Activated T-helper 1 cell treated with anti-CD3 and anti-CD28 coated beads, Interleukin-12 subunit alpha, Interleukin-12 subunit beta, Interleukin-2, Interleukin-4 antibody, amounts not matched to agents 30 ng/mL and 10 ng/mL and 1 ng/mL, durations not matched to agents 14 hours and 24 hours and 36 hours (primary cell): ENCODE measurements at places on chromosomes 12 and 14.

- peak; percentile 17 for DNase-seq
Measured at GRCh38 chr12:56084958-56085543, 5.1 kb downstream of the ERBB3 start.

GRCh38 chr12:15808652-15809051 is 19.5 kb upstream of the EPS8 start:
- no peak for DNase-seq

DNA sequence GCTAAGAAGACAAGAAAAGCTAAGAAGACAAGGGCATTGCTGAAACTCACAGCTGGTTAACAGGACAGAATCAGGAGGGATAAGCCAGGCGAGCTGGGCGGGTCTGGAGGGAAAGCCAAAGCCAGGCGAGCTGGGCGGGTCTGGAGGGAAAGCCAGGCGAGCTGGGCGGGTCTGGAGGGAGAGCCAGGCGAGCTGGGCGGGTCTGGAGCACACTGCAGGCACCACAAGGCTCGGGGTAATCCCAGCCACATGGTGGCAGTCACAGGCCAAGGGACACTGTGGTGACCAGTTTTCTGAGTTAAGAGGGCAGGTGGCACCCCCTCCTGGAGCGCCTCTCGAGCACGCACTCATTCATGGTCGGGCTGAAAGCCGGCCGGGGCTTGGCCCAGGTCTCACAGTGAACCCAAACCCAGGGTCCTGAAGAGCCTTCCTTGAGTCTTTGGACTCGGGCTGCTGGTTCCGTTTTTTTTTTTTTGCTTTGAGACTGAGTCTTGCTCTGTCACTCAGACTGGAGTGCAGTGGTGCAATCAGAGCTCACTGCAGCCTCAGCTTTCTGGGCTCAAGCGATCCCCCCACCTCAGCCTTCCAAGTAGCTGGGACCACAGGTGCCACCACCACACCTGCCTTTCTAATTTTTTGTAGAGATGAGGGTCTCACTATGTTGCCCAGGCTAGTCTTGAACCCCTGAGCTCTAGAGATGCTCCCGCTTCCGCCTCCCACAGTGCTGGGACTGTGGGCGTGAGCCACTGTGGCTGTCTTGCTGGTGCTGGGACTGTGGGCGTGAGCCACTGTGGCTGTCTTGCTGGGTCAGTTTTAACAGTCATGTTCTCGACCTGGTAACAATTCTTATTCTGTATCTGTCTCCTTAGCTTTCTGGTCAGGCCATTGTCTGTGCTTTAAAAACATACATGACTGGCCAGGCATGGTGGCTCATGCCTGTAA is 40.2 kb downstream of the HSP90AA1 start:
- no peak for DNase-seq

DNA sequence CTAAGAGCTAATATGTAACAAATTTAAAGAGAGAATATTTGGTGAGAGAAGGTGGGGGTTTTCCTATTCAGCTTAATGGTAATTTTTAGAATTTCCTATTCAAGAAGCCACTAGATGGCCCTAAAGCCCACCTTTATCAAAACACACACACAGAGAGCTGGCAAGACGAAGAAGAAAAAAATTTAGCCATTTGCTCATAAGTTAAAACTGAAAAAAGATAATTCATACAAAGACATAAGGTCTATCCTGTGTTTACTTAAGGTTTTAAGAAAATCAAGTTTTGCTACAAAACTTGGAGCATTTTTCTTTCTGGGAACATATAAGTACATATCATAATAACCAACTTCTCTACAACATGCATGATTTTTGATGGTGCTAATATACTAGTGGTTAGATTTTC is 46.8 kb upstream of the PCED1B start:
- DNase-seq, result no peak

DNA sequence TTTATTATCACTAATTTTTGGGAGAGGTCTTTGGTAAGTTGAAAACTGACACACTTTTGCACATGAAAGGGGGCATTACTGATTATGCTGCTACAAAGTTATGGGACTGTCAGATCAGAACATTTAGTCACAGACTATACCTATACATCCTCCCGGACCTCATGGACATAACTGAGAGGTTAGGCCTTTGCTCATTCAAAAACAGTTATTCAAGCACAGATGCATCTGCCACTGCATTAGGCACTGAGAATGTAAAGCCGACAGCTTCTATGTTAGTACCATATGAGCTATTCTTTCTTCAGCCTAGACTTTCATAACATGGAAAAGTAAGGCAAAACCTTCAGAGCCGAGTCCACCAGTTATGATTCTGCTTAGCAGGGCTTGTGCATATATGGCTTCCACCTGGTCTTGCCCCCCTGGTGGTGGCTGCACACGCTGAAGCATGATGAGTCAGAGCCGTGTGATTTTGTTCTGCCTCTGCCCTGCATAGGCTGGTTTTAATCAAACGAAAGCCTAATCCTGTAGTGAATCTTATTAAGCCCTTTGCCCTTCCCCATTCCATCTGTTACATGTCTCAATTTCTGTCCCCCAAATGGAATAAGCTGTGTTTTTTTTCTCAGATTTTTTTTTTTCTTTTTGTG is 21.8 kb upstream of the RNU6-8 start:
- no peak for DNase-seq

DNA sequence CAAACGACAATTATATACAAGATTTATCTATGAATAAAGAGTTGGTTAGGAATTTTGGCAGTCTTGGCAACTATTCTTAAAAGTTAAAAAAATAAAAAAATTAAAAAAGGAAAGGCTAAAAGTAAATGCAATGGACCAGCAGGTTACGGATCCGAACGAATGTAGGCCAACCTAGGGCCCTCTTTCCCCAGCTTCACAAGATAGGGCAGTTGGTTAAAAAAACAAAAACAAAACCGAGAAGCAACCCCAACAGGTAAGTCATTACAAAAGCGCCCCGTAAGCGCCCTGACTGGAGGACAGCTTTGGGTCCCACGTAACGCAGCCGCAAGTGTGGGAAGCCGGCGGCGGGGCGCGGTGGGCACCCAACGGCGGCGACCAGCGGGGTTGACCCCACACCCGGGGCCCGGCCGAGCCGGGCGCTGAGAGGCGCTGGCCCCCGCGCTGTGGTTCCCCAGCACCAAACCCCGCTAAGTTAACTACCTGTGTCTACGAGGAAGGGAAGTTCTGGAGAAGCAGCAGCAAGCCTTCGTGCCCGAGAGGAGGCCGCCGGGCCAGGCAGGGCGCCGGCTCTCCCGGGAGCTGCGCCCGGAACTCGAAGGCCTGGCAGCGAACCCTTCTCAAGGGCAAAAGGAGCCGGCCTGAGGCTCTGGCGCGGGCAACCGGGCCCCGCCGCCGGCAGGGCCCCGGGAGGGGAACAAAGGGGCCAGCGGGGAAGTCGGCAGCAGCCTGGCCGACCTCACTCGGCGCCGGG is 882 bp downstream of the HECTD1 start:
- DNase-seq, result peak; percentile 56

DNA sequence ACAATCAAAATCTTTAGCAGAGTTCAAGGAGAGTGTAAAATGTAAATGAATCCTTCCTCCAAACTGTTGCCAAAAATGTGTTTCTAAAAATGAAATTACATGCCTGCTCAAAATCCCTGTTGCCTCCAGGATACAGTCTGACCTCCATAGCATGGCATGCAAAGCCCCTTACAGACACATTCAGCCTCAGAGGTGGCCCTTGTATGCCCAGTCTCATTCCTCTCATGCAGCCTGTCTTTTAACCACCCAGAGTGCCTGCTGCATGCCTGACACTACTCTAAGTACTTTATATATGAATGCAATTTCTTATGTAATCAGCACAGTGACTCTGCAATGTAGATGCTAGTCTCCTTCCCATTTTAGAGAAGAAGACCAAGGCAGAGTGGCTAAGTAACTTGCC is 24.4 kb upstream of the PTPRQ start:
- DNase-seq, result no peak
